H54 (cell line): ENCODE measurements at places on chromosomes 3 and 15.

- no peak for DNase-seq
Observed at GRCh38 chr3:43970920-43971319, 270.8 kb upstream of the TOPAZ1 start.

DNA sequence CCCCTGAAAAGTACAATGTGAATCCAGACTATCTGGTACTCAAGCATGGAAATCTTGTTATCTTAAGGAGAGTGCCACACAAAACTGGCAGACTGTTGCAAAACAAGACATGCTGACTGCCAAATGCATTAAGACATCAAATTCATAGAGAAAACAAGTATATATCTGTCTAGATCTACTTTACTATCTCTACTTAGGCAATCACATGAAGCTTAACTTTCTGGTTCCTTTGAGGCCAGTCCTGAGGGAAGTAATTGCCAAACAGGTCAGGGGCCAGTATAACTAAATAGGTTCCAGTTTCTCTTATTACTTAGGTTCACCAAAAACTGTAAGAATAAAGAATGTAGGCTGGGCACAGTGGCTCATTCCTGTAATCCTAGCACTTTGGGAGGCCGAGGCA lies 15.9 kb upstream of the SLC4A7 start:
- DNase-seq, result no peak

- DNase-seq, result no peak
Observed at GRCh38 chr3:59580996-59581395, 531.2 kb upstream of the CFAP20DC start.

DNA sequence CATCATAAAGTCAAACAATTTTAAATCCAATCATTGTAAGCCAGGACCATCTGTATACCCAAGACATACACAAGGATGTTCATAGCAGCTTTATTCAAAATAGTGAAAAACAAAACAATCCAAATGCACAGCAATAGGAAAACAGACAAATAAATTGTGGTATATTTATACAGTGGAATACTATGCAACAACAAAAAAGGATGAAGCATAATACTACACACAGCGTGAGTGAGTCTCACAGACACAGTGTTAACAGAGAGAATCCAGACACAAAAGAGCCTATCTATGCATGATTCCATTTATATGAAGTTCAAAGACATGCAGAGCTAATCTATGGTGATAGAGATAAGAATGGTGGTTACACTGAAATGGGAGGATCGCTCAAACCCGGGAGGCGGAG lies 5.6 kb upstream of the MUC20 start:
- no peak for DNase-seq
